Mesendoderm (in vitro differentiated cells): ENCODE measurements at places on chromosomes 6 and 20.
A peak's percentile ranks its signal among the peaks of the same experiment; 100 is the strongest.

GRCh38 chr6:150684161-150684560, 84.5 kb downstream of the PLEKHG1 start:
- H3K36me3 ChIP-seq = no peaks in the 10 kb centered on the region
- H3K27ac ChIP-seq = no peak overlapping the region
- H3K4me1 ChIP-seq = no peaks in the 10 kb centered on the region
- no peak for DNase-seq
- no peak overlapping the region for H3K4me3 ChIP-seq
- no peaks in the 10 kb centered on the region for H3K27me3 ChIP-seq

DNA sequence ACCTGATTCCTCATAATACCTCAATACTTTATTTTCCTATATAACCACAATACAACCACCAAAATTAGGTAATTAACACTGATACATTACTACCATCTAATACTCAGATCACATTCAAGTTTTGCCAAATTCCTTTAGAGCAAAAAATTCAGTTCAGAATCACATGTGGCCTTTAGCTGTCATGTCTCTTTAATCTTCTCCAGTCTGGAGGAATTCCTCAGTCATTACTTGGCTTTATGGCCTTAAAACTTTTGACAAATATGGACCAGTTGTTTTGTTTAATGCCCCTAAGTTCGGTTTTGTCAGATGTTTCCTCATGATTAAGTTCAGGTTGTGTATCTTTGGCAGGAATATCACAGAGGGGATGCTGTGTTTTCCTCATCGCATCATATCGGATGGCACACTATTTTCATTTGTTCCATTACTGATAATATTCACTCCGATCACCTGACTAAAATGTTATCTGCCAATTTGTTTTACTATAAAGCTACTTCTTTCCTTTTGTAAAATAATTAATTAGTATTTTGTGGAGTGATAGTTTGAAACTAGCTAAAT, 51.2 kb upstream of the AKIRIN2 start:
- no peak for DNase-seq
- no peak overlapping the region for H3K27ac ChIP-seq
- H3K4me3 ChIP-seq = no peak overlapping the region

DNA sequence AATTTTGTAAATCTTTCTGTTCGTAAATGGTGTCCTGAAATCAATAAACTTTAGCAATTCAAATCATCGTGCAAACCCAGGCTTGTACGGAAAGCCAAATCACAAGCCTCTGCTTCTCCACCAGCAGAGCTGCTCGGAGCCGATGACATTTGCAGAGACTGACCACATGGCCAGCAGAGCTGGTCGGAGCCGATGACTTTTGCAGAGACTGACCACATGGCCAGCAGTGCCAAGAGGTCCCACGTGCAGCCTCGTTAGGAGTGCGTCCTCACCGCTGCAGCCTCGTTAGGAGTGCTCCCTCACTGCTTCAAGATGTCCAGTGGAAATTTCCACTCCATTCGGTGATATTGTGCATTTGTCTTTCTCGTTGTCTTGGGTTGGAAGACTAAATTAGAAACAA, 28.5 kb downstream of the SMOC2 start:
- H3K27me3 ChIP-seq = no peaks in the 10 kb centered on the region
- no peak overlapping the region for H3K27ac ChIP-seq
- H3K4me3 ChIP-seq = no peak overlapping the region
- no peak for DNase-seq
- H3K36me3 ChIP-seq = no peaks in the 10 kb centered on the region

DNA sequence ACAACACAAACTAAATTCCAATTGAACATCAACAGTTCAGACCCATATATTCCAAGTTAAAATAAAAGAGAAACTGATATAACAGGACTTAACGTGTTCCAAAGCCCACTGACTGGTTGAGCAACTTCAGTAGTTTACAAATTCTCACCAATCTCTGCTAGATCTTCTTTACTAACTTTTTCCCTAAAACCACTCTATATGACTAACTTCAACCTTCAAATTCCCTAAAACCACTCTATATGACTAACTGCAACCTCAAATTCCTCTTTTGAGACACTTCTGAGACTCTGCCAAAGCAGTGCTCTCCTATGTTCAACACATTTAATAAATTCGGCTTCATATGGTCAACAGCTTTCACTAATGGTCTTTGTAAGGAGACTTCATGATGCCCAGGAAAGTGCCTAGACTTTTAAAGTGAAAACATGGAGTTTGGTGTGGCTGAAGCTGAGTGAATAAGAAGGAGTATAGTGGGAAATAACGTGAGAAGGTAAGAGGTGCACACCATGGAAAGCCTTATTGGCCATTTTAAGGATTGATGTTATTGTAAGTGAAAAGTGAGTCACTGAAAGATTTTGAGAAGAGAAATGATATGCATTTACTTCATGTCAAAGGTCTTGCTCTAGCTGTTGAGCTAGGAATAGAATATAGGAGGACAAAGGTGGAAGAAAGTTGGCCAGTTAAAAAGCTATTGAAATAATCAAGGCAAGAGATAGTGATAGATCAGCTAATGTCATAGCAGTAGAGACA, 134.0 kb upstream of the HCRTR2 start:
- no peak overlapping the region for H3K4me3 ChIP-seq
- no peak overlapping the region for H3K27ac ChIP-seq
- DNase-seq = no peak
- H3K27me3 ChIP-seq = no peaks in the 10 kb centered on the region
- no peaks in the 10 kb centered on the region for H3K4me1 ChIP-seq
- no peaks in the 10 kb centered on the region for H3K36me3 ChIP-seq

DNA sequence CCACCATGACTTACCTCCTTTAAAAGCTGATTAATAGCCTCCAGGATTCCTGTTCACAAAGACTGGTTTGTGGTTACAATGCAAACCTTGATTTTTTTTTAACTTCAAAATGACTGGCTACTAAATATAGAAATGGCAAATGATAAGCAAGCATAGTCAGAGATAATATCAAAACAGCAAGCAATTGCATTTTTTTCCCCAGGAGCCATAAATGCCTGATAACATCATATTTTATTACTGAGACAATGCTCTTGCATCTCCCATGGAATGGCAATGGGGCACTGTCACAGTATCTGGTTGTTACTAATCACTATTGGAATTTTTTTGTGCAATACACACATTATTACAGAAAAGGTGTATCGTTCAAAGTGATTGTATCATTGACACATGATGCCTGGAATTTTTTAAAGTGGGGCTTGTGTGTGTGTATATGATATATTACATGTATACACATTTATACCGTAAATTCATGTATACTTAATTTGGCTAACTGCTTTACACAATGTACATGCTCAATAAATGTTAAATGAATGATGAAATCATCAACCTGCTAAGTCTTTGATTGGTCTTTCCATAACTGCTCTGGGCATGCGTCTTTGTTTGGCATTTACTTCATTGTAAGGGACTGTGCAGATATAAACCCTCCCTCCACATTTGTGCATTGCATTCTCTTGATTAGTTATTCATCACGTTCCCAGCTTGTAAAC, 980 bp upstream of the SALL4 start:
- H3K27me3 ChIP-seq = no peaks in the 10 kb centered on the region
- no peaks in the 10 kb centered on the region for H3K36me3 ChIP-seq
- no peak overlapping the region for H3K4me3 ChIP-seq
- H3K4me1 ChIP-seq = peaks cover 4% of the 10 kb centered on the region
- H3K27ac ChIP-seq = no peak overlapping the region

GRCh38 chr20:3374296-3374695, 33.2 kb downstream of the DNAAF9 start:
- DNase-seq = no peak
- H3K27me3 ChIP-seq = no peaks in the 10 kb centered on the region
- H3K27ac ChIP-seq = no peak overlapping the region
- no peaks in the 10 kb centered on the region for H3K4me1 ChIP-seq

DNA sequence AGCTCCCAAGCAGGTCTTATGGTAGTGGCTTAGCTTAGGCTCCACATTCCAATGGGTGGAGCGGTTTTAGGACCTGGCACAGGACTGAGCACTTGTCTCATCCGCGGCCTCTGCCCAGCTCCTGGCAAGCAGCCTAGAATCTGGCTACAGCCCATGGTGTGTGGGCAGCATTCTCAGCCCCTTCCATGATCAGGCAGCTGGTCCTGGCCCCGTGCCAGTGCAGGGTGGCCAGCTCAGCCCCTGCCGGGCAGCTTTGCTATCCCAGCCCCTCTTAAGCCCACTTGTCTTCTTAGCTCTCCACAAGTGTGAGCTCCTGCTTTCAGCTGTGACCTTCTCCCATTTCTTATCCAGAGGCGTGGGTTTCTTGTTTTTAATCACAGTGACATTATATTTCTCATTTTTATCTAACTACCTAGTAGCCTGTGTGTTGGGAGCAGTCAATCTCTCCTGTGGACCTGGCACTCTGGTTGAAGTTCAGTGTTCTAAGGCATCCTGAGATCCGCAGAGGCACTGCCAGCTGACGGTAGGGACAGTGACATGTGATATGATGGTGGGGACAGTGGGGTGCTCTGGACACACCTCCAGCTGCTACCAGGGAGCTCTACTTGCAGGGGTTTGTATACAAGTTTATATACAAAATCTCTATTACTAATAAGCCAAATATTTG, 119.9 kb upstream of the PRND start:
- H3K27ac ChIP-seq = no peak overlapping the region
- H3K4me1 ChIP-seq = no peaks in the 10 kb centered on the region
- no peaks in the 10 kb centered on the region for H3K27me3 ChIP-seq
- H3K4me3 ChIP-seq = no peak overlapping the region
- no peaks in the 10 kb centered on the region for H3K36me3 ChIP-seq
- DNase-seq = no peak

DNA sequence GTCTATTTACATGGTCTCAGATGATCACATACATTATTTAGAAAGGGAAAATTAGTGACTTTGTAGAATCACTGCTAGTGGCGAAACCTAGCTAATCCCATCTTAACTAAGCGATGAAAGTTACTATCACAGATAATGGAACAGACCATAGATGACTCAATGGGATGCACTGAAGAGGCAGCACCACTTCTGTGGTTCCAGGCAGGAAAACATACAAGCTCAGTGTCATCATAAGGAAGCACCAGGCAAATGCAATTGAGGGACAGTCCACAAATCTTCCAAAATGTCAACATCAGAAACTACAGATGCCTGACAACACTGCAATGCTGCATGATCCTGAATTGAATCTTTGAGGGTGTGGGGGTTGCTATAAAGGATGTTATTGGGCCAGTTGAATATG, 15.9 kb upstream of the SNAI1 start:
- no peaks in the 10 kb centered on the region for H3K36me3 ChIP-seq
- no peak for DNase-seq
- no peaks in the 10 kb centered on the region for H3K27me3 ChIP-seq
- no peak overlapping the region for H3K4me3 ChIP-seq
- H3K27ac ChIP-seq = no peak overlapping the region

- no peaks in the 10 kb centered on the region for H3K27me3 ChIP-seq
- peak; percentile 4 for DNase-seq
- H3K36me3 ChIP-seq = no peaks in the 10 kb centered on the region
- H3K27ac ChIP-seq = no peak overlapping the region
- no peaks in the 10 kb centered on the region for H3K4me1 ChIP-seq
- no peak overlapping the region for H3K4me3 ChIP-seq
Observed at GRCh38 chr6:106630366-106630765, 988 bp downstream of the QRSL1 start.

GRCh38 chr6:49607391-49607982, 29.2 kb downstream of the RHAG start:
- DNase-seq = peak; percentile 29
- no peaks in the 10 kb centered on the region for H3K36me3 ChIP-seq
- H3K27ac ChIP-seq = no peak overlapping the region
- no peak overlapping the region for H3K4me3 ChIP-seq
- no peaks in the 10 kb centered on the region for H3K4me1 ChIP-seq
- no peaks in the 10 kb centered on the region for H3K27me3 ChIP-seq

DNA sequence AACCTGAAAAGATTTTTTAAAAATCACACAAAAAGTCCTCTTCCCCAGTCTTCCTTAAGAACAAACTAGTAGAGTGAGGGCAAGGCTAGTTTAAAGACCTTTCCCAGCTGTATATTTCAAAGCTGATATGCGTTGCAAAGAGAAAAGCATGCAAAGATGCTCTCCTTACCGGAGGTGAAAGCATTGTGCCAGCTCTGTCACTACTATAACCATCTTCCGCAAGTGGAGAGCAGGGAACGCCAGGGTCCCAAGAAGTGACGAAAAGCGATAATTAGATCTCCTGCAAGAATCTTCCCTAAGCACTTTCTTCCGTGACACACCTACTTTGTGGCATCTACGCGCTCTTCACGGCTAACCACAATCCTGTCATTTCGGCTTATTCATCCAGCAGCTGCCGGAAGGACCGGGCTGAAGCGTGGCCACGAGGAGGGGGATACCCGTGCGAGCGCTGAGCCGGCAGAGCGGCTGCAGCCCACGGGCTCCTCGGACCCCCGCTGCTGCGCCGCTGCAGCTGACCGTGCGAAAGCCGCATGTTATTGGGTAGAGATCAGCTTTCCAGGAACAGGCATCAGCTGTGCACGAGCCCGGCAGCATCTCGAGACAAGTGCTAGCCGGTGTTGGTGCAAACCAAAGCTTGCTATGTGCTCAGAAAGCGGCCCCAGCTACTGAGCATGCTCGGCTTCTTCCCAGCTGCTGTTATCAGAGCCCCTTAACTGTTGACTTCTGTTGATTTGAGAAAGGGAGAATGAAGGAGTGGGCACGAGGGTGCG, 57.2 kb upstream of the ARHGAP18 start:
- H3K27me3 ChIP-seq = no peaks in the 10 kb centered on the region
- H3K4me3 ChIP-seq = peak overlapping the region; percentile 52
- H3K4me1 ChIP-seq = no peaks in the 10 kb centered on the region
- DNase-seq = peak; percentile 78

DNA sequence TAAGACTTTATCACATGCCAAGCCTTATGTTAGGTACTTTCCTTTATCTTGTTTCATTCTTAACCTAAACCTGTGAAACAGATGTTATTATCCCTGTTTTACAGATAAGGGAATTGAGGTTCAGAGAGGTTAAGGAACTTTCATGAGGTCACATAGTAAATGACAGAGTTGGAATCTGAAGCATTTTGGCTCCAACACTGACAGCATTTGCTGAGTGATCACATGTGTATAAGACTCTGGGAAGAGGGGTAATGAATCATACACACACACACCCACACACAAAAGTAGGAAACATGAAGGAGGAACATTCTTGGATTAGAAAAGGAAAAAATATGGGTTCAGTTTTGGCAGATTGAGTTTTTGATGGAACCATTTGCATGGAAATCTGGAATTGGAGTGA, 212.5 kb downstream of the GJA1 start:
- H3K36me3 ChIP-seq = no peaks in the 10 kb centered on the region
- no peaks in the 10 kb centered on the region for H3K27me3 ChIP-seq
- H3K4me3 ChIP-seq = no peak overlapping the region
- DNase-seq = peak; percentile 7
- H3K27ac ChIP-seq = no peak overlapping the region

- no peaks in the 10 kb centered on the region for H3K27me3 ChIP-seq
- no peak overlapping the region for H3K27ac ChIP-seq
- H3K36me3 ChIP-seq = no peaks in the 10 kb centered on the region
- peaks cover 9% of the 10 kb centered on the region for H3K4me1 ChIP-seq
Observed at GRCh38 chr20:38138086-38138778, 26.8 kb downstream of the TGM2 start.

- DNase-seq = no peak
- H3K36me3 ChIP-seq = no peaks in the 10 kb centered on the region
- H3K27me3 ChIP-seq = no peaks in the 10 kb centered on the region
- no peak overlapping the region for H3K27ac ChIP-seq
- H3K4me3 ChIP-seq = no peak overlapping the region
- H3K4me1 ChIP-seq = no peaks in the 10 kb centered on the region
Observed at GRCh38 chr20:61166324-61166723, 85.7 kb upstream of the CDH4 start.

- H3K4me3 ChIP-seq = no peak overlapping the region
- H3K36me3 ChIP-seq = no peaks in the 10 kb centered on the region
- H3K27me3 ChIP-seq = no peaks in the 10 kb centered on the region
- H3K4me1 ChIP-seq = peaks cover 3% of the 10 kb centered on the region
- DNase-seq = no peak
Observed at GRCh38 chr20:41306061-41306727, 11.3 kb downstream of the ZHX3 start.

- no peaks in the 10 kb centered on the region for H3K36me3 ChIP-seq
- H3K4me3 ChIP-seq = no peak overlapping the region
- no peaks in the 10 kb centered on the region for H3K27me3 ChIP-seq
Observed at GRCh38 chr6:144413418-144413817, 128.3 kb downstream of the UTRN start.
